ENCODE measurements at places on chromosomes 7 and 10. TPM values are rescaled to one million over a fixed set of nuclear protein-coding genes. Genes with fewer than 3 reads are reported as not detected.

- no peak for DNase-seq
Measured at GRCh38 chr7:143388491-143389101, 7.5 kb downstream of the ZYX start.

GRCh38 chr7:44565097-44565794 lies 8.5 kb downstream of the DDX56 start:
- no peak for DNase-seq

GRCh38 chr7:49839863-49840645 lies 66.6 kb downstream of the VWC2 start:
- DNase-seq, result no peak

Gene GDI2
- 173 TPM for total RNA-seq

GRCh38 chr10:126538439-126539135 lies 131.9 kb downstream of the C10orf90 start:
- no peak for DNase-seq

- no peak for DNase-seq
Measured at GRCh38 chr7:72386118-72386517, 26.0 kb downstream of the CALN1 start.

- DNase-seq, result no peak
Measured at GRCh38 chr10:103692436-103692951, 162.9 kb downstream of the SH3PXD2A start.

GRCh38 chr7:26910221-26910620 lies 45.8 kb upstream of the SKAP2 start:
- no peak for DNase-seq

Gene CNPY1
- total RNA-seq, result not detected

DNA sequence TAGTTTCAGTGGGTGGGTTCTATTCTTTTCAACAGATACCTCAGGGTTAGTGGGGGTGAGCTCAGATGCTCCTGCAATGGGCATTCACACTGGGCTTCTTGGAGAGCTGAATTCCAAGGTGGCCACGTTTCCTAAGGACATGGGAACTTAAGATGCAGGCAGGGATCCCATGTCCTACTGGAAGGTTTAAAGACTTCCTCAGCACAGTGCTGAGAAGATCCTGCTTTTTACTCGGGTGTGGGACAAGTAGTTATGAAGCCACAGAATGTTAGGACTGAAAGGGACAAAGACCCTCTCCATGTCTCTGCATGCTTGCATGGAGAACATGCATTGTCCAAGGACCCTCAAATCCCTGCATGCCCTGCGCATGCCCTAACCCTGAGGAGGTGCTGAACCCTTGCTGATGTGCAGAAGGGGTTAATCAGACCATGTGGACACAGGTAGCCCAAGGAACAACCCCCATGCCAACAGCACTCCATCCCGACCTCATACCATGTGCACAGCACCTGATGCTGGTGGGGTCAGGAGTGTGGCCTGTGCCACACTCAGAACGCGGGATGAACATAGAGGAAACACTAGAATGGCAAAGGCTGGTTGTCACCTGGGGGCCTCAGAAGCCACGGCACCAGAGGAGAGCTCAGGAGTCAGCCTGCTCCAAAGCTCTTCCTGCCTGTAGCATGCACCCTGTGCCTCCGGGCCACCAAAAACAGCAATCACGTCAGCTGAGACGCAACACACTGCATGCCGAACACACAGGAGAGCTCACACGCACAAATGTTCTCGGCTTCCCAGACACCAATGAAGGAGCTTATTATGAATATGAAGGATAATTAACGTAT lies 15.2 kb downstream of the IL2RA start:
- peak; percentile 37 for DNase-seq

DNA sequence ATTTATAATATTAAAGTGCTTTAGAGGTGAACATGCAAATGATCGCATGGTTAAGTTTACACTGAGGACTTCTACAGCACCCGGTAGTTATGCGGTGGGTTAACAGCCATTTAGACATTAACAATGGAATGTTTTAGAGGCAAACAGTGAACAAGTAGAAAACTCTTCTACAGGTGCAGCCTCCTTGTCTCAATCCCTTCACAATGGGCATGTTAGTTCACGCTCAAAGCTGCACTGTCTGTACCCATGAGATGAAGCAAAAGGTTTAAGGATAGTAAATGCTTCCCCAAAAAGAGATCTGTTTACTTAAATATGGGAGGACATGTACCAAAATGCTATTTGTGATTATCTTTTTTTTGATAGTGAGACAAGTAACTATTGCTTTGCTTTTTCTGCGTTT lies 25.1 kb downstream of the PUS7 start:
- no peak for DNase-seq

DNA sequence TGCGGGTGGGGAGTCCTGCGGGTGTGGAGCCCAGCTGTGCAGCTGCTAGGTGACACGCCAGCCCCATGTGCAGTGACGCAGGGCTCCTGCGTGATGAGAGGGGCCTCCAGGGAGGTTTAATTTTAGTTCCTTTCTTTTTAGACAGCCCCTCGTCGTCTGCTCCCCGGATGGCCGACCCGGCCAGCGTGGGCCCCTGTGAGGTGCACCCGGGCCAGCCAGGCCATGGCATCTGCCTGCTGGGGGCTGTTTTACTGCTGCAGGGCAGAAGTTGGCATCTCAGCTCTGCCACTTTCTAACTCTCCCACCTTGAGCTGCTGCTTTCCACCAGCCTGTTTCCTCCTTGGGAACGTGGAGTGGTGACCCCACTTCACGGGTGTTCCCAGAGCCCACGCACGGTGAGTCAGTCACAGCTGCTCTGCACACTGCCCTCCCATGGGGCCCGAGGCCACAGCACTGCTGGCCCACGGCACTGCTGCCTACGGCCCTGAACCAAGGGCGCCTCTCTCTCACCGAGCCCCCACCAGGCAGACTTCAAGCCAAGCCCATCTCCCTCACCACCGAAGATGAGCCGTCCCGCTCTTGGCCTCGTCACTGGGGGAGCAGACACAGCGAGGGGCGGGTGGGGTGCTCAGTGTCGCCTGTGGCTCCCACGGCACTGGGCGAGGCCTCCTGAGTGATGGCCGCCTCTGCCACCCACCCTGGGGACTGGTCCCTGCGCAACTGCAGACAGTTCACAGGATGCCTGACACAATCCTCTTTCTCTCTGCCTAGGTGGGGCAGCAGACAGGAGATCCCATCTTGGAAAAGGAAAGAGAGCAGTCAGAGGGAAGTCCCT lies 21.3 kb downstream of the CYP2W1 start:
- no peak for DNase-seq
